ENCODE measurements at places on chromosomes 4 and X.

DNA sequence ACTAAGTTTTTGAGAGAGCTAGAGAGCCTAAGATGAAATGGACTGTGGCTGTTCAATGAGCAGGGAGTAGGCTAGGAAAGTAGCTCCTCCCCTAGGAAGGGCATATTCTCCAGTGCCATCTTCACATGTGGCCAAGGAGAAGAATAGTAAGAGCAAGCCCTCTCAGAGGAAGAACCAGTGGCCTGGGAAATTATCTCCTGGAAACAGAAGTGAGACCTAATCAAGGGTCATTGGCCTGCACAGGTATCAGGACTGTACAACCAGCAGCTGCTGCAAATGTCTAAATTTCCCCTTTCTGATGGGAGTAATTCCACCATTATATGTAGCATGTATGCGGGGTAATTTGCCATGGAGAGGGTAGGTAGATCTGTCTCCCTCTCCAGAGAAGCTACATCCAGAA lies 334.8 kb upstream of the RASGEF1B start:
- no peak for DNase-seq

DNA sequence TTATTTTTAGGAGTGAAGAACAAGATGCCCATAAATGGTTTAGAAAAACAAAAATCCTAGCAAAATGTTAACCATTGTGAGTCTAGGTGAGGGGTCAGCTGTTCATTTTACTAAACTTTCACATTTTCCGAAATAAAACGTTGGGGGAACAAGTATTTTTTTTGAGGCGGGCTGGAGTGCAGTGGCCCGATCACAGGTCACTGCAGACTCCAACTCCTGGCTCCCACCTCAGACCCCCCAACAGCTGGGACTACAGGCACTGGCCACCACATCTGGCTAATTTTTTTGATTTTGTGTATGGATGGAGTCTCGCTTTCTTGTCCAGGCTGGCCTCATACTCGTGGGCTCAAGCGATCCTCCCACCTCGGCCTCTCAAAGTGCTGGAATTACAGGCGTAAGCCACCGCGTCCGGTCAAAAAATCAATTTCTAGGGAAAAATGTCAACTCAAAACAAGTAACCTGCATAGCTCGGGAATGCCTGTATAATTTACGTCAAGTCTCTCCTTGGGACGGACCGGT lies 742 bp upstream of the TAF1 start:
- no peak for DNase-seq

- no peak for DNase-seq
Observed at GRCh38 chr4:36753048-36753447, 471.6 kb downstream of the DTHD1 start.

- DNase-seq, result no peak
Observed at GRCh38 chr4:58679886-58680285, 1569.7 kb upstream of the IGFBP7 start.

DNA sequence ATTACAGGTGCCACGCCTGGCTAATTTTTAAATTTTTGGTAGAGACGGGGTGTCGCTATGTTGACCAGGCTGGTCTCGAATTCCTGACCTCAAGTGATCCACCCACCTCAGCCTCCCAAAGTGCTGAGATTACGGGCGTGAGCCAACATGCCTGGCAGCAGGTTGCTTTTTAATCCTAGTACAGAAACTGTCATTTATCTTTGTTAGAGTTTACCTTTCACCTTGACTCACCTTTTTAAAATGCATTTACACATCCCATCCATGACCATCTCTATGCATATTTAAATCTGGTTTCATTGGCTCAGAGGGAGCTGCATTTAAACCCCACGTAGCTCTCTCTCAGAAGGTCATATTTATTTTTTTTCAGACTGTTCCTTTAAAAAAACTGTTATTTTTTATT lies 31.9 kb downstream of the SLC16A2 start:
- DNase-seq, result no peak

DNA sequence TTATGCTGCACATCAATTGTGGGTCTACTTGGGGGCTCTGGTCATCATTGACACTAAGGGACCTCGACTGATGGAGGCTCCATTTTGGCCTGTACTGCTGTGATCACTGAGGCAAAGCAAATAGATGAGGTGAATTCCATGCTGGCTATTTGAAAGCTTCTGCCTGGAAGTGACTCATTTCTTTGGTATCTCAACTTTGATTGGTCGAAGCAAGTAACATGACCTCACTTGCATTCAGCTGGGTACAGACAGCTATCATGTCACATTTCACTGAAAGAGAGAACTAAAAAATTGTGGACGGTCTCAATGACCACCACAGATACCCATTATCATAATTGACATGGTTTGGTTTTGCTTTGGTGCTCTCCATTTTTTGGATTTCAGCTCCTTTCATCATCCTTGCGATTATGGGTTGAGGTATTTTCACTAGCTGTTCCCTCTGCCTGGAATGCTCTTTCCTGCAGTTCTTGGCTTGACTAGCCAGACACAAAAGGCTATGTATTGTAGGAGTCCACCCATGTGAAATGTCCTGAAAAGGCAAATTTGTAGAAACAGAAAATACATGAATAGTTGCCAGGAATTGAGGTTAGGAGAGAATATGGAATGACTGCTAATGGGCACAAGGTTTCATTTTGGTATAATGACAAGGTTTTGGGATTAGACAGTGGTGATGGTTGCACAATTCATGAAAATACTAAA lies 369.2 kb upstream of the LCORL start:
- DNase-seq, result no peak

- DNase-seq, result no peak
Observed at GRCh38 chr4:113757486-113757885, 4.1 kb downstream of the CAMK2D start.

DNA sequence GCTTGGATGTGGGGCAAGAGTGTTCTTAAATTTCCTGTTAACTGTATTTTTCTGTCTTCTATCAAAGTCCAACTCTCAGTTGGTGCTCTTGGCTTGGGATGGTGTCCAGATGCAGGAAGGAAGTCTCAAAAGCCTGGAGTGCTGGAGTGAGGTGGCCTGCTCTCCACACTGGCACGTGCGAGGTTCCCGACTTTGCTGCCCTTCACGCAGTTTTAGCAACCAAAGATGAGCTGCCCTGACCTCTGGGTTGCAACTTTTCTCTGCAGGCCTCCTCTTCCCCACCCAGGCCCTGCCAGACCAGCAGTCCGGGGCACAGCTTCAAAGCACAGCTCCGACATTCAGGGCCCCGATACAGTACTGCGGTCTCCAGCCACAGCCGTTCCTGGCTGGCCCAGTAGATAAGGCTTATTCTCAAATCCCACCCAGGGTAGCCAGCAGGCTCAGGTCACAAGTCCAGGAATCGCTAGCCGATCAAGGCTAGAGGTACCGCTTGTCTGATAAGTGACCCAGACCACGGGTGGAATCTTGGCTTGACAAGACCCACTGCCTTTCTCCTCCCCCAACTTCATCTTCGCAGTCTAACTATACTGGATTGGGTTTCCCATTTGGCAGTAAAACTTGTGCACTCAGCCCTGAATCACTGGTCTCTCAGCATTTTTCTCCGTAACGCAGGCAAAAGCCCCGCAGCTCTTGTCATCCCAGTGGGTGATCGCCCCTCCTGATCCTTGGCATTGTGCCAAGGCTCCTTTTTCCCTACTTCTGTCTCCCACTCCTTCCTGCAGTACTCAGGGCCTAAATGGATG lies 21.8 kb upstream of the JADE1 start:
- DNase-seq, result no peak

DNA sequence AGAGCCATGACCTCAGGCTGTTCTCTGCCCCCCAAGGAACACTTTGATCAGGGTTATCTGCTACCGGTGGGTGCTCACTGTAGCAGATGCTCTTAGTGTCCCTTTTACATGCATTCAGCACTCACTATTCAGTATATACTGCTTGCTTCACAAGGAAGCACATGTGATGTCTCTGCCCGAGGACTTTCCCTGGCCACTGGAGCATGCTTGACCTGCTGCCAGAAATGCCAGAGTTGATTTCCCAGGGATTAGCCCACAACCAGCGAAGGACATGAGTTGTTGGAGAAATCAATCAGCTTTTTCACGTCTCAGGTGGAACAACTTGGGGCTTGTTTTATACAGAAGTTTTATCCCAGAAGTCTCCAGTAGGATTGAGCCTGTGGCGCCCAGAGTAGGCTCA lies 51.2 kb upstream of the RPS6KA3 start:
- no peak for DNase-seq

- no peak for DNase-seq
Observed at GRCh38 chrX:53713987-53714579, 27.6 kb upstream of the HUWE1 start.

Measured in head of caudate nucleus (tissue), 42 donors.